ENCODE measurements at places on chromosomes 1 and 21. TPM values are rescaled to one million over a fixed set of nuclear protein-coding genes. Genes with fewer than 3 reads are reported as not detected.

- H3K4me1 ChIP-seq, result no peaks in the 10 kb centered on the region
- no peak for DNase-seq
- H3K27me3 ChIP-seq, result no peaks in the 10 kb centered on the region
- H3K36me3 ChIP-seq, result no peaks in the 10 kb centered on the region
- no peak overlapping the region for H3K27ac ChIP-seq
These were observed 24.9 kb downstream of the MATN1 start for GRCh38 chr1:30698401-30698981.

DNA sequence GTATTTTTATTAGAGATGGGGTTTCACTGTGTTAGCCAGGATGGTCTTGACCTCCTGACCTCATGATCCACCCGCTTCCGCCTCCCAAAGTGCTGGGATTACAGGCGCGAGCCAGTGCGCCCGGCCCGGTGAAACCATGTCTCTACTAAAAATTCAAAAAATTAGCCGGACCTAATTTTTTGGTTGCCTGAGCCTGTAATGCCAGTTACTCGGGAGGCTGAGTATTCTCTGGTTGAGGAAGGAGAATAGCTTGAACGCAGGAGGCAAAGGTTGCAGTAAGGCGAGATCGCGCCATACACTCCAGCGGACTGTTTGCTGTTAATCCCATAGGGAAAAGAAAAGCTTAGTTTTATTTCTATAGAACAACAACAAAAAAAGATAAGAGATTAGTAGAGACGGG is 29.9 kb upstream of the HJV start:
- no peaks in the 10 kb centered on the region for H3K36me3 ChIP-seq
- DNase-seq, result no peak
- no peaks in the 10 kb centered on the region for H3K27me3 ChIP-seq

DNA sequence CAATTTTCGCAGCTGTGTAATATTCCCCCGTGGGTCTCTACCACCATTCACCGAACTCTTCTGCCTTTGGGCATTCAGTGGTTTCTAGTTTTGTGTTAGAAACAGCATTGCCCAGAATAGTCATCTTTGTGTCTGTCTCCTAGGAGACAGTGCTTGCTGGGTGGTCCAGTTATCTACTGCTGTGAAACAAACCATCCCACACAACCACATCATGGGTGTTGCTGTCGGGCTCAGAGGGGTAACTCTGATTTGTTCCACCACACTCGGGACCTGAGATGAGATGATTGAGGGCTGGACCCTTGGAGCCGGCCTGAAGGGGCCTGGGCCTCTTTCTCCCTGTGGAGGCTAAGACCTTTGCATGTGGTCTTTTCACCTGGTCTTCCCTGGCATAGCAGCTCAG is 427.2 kb upstream of the VAMP3 start:
- peaks cover 4% of the 10 kb centered on the region for H3K4me1 ChIP-seq
- H3K27me3 ChIP-seq, result no peaks in the 10 kb centered on the region
- H3K4me3 ChIP-seq, result no peak overlapping the region

- H3K4me1 ChIP-seq, result peaks cover 1% of the 10 kb centered on the region
- H3K27ac ChIP-seq, result no peak overlapping the region
- H3K27me3 ChIP-seq, result no peaks in the 10 kb centered on the region
These were observed 3.7 kb downstream of the CCDC24 start for GRCh38 chr1:43994794-43995790.

GRCh38 chr1:49346767-49347349 is 570.2 kb upstream of the BEND5 start:
- no peak overlapping the region for H3K4me3 ChIP-seq
- no peaks in the 10 kb centered on the region for H3K36me3 ChIP-seq
- H3K27me3 ChIP-seq, result no peaks in the 10 kb centered on the region
- DNase-seq, result no peak
- H3K4me1 ChIP-seq, result no peaks in the 10 kb centered on the region

AADACL4 gene
- not detected for total RNA-seq
